Brain (organoid and tissue), 16 donors: ENCODE measurements at places on chromosomes 16 and 17.
A peak's percentile ranks its signal among the peaks of the same experiment; 100 is the strongest.

DNA sequence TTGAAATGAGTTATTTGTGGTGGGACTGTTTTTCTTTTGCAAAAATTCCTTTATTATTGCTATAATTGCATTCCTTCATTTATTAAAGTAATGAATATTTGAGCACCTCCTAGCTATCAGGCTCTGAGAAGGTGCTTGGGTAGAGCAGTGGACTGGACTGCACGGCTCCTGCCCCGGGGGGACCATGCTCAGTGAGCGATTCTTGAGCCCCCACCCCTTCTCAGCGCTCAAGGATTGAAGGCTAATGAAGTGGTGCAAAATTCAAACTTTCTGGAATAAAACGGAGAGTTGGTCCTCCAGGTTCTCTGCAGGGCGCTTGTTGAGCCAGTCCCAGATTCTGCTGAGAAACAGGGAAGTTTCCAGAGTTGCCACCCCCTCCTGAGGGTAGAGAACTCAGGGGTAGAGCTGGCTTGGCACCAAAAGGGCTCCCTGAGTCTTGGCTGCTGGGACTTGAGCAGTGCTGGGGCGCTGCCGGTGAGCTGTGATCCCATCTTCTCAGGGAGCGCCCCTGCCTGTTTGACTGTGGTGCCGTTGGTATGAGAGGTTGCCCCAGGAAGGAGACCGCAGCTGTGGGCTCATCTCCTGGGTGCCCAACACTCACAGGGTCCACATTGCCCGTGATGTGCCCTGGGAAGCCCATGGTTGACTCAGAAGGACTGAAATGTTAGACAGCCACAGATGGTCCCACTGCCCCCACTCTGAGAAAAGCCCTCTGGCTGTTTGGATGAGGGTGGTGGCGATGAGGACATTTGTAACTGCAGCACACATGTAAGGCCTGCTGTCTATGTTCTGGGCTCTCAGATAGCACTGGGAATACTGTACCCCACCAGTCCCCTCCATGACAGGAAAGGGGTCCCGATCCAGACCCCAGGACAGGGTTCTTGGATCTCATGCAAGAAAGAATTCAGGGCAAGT lies 20.0 kb downstream of the KSR1 start:
- no peak for DNase-seq

- no peak for DNase-seq
Observed at GRCh38 chr17:68847711-68848110, 107.5 kb downstream of the ABCA8 start.

DNA sequence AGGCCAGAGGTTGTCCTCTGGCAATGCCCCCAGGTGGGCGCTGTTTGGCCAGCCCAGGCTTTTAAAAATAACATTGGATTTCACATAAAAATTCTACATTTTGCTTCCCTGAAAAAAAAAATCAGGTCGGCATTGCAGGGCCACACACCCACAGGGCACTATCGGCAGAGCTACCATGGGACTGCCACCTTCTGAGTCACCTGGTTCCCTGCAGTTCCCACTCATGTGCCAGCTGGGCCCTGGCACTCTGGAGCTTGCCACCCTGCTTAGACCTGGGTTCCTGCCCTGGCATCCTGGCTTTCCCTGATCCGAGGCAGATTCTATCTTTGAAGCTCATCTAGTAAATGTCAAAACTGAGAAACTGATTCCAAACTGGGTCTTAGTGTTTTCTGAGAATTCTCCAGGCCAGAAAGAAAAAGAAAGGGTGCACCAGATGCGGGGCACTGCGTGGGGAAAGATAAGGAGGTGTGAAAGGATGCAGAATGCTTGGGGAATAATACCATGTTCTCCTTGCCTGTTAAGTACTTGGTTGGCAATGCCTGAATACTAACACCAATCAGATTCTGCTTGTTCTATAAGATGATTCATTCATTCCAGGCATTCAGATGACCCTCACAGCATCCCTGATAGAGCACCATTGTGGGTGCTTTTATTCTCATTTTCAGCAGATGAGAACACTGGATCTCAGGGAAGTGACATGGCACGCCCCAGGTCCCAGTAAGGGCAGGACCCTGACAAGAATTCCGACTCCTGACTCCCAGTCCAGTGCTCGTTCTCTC lies 51.8 kb downstream of the RAI1 start:
- DNase-seq: no peak

- peak; percentile 98 for DNase-seq
Observed at GRCh38 chr16:72171236-72171635, 719 bp downstream of the PMFBP1 start.

GRCh38 chr17:17787568-17787967 lies 49.2 kb downstream of the SREBF1 start:
- no peak for DNase-seq

DNA sequence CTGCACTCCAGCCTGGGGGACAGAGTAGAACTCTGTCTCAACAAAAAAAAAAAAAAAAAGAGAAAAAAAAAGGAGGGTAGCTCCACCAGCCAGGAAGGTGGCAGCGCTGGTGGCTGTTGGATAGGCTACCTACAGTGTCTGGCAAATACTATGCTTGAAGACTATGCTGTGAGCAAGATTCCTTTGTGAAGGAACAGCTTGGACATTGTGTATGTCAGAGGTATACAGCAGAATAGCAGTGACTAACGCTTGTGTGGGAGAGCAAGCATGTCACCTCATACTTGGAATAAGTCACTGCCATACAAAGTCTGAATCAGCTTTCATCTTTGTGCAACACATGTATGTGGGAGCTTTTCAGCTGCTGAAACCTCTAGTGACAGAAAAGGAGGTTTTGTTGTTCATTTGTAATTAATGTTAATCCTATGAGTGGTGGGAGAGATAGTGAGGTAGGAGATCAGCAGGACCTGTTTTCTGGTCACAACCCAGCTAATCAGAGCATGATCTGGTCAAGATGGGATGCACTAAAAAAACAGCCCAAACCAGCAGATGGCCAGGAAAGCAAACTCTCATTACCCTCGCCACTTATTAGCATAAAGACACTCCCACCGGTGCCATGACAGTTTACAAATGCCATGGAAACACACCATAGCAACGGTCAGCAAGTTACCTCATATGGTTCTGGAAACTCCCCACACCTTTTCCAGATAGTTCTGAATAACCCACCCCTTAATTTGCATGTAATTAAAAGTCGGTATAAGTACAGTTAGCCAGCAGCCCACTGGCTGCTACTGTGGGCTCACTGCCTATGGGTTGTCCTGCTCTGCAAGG lies 6.8 kb upstream of the ITGAD start:
- peak; percentile 46 for DNase-seq
